ENCODE measurements at places on chromosomes 7 and 10. TPM values are rescaled to one million over a fixed set of nuclear protein-coding genes. Genes with fewer than 3 reads are reported as not detected.

DNA sequence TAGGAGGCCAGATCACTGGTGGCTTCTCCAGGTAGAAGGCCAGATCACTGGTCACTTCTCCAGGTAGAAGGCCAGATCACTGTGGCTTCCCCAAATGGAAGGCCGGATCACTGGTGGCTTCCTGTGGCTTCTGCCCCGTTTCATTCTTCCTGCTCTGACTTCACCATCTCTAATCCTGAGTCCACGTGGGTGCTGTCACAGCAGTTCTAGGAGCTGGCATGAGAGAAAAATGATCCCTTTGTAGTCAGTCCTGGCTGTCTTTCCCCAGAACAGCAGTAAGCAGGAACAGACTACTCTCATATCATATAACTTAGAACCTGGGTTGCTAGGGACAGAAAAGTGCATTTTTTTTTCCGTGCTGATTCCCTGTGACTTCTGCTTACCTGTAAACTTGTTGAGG lies 90.9 kb downstream of the ACTR3B start:
- DNase-seq: no peak

DNA sequence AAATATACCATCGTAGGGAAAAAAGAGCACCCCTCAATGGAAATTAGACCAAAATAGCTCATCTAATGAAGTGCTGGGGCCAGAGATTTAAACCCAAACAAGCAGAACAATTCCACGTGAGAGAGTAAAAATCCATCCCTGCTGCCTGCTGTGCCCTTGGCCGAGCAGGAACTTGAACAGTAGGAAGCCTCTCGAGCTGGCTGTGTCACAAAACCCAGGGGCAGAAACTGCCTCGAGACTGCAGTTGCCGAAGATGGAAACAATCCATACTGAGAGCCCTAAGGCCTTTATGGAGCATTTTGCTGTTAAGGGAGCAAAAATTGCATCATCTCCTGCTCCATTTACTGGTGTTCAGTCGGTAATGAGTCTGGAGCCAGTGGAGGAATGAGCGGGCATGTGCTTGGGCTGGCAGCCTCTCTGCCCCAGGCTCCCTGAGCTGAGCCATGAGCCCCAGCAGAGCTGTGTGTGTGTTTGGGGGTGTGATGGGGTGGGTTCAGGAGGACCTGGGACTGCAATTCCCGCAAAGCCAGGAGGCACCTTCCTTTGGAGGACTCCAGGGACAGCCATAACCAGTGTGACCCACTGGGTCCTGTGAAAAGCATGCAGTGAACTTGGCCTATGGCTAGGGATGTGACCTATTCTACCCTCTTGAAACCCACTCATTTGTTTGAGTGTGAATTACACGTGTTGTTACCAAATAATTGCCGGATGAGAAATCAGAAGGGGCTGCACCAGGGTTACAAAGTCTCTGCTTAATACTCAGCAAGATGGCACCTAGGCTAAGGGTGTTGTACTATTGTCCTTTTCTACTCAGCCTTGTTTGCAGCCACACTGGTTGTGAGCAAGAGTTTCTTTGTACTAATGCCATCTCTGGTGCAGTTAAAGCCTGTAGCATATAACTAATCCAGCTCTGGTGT lies 58.3 kb downstream of the CDHR3 start:
- no peak for DNase-seq

- no peak for DNase-seq
Observed at GRCh38 chr10:100357059-100357858, 10.2 kb downstream of the SCD start.

The MRLN gene
- not detected for total RNA-seq

DNA sequence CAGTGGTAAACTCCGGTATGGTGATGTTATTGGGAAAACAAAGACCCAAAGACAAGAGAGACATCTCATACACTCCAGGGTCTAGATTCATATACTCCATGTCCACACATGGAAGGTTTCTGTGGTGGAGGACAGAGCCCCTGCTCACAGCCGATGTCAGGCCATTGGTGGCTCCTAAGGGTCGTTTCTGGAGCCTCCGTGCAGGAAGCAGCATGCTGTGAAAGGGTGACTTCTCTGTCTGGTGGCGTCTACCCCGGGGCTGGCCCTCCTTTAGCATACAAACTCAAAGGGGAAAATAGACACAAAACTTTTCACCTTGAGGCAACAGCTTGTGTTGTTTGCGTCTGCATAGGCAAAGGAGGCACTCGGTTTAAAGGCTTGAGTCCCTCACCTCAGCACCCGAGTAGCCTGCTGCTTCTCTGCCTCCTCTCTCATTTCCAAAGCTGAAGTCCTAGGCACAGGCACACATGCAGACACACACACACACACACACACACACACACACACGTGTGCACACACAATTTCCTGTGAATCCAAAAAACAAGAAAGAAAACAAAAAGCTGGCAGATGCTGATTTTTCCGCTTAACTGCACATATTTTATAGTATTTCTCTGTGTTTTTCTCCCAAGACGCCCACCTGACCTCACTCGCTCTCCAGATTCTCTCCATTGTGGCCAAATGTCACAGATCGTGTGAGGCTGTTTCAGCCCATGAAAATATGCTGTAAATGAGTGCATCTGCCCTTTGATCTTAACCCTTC lies 601.4 kb upstream of the MGMT start:
- no peak for DNase-seq

The ABCA13 gene
- total RNA-seq: 2.5 TPM
